Activated T-helper 1 cell treated with anti-CD3 and anti-CD28 coated beads, Interleukin-12 subunit alpha, Interleukin-12 subunit beta, Interleukin-2, Interleukin-4 antibody, amounts not matched to agents 30 ng/mL and 10 ng/mL and 1 ng/mL, durations not matched to agents 14 hours and 24 hours and 36 hours (primary cell): ENCODE measurements at places on chromosomes 12 and 14.

GRCh38 chr12:128445415-128446127 is 178.6 kb downstream of the TMEM132C start:
- DNase-seq: no peak

GRCh38 chr12:98733667-98734350 is 88.7 kb downstream of the APAF1 start:
- no peak for DNase-seq

- no peak for DNase-seq
Observed at GRCh38 chr12:50249464-50250182, 33.7 kb downstream of the LIMA1 start.

DNA sequence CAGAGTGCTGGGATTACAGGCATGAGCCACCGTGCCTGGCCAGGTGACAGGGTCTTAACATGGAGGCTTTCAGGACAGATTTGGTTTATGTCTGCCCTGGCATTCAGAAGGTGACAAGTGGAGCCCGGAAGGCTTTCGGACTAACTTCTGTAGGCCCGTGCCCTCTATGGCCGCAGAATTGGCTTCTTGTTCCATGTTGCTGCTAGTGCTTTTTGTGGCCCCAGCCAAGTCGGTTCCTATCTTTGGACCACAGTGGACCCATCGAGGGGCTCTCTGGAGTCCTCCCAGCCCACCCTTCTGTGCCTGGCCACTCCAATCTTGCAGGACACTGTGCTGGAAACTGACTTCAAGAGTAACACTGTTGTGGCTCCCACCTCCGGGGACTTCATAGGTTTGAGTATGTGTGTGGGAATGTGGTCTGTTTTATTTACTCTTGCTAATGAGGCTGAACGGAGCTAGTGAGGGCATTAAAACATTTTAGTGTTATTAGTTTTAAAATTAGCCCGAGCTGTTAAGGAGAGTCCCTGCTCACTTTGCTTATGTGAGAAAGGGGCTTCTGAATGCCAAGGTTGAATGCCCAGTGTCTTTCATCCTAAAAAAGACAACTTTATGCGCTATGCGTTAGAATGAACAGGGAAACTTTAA is 245.9 kb downstream of the CACNA1C start:
- DNase-seq: no peak

GRCh38 chr12:115975411-115975810 is 302.1 kb downstream of the MED13L start:
- DNase-seq: no peak

- peak; percentile 84 for DNase-seq
Observed at GRCh38 chr12:630656-631632, 32.3 kb downstream of the NINJ2 start.

- no peak for DNase-seq
Observed at GRCh38 chr14:22344673-22345072, 244.4 kb downstream of the DAD1 start.

- DNase-seq: no peak
Observed at GRCh38 chr14:71155743-71156142, 248.5 kb downstream of the PCNX1 start.

GRCh38 chr14:50612806-50613205 is 52.9 kb downstream of the ATL1 start:
- DNase-seq: no peak

DNA sequence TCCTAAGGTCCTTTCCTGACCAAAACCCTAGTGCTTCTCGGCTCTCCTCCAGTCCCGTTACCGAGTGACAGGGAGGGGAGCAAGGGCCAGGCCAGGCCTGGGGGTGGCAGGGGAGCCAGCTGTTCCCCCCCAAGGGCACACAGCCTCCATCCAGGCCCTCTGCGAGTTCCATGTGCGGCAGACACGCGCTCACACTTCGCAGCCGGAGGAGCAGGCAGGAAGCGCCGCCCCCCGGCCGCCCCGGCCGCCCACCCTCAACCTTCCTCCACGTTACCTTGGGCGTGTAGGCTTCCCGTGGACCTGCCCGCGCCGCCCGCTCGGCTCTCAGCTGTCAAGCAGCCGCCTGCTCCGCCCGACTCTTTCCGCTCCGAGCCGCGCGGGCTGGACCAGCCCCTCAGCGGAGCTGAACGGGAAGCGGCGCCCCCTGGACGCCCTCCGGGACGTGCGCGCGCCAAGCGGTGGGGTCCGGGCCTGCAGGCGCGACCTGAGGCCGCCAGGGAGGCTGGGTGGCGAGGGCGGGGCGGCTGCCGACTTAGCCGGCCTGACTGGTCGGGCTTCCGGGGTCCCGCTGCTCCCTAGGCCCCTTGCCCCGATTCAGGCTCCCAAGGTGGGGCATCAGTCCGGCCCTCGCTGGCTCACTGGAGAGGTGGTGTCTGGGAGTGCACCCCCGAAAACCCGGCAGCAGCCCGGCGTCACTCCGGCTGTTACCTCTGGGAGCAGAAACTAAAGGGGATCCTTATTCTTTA is at the start of gene CRACR2A:
Gene CRACR2A (minus strand): TSS at position 369 of the 746 bp plus-strand sequence. CDS start 56,110 bp downstream, outside the sequence.
- DNase-seq: peak; percentile 79

- no peak for DNase-seq
Observed at GRCh38 chr12:112809684-112810083, 18.1 kb downstream of the RPH3A start.

DNA sequence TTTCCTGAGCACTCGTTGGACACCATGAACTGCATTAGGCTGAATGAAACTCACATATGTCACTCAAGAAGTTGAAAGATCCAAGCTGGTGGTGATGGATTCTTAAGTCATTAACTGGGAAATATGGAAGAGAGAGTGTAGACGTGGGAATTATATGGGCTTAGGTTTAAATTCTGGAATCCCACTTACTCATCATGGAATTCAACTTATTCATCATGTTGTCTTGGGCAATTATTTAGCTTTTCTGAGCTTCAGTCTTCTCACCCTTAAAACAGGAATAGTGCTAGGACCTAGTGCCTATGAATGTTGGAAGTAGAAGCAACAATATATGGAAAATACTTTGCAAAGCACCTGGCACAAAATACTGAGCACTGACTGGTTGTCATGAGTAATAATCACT is 292.4 kb upstream of the TBX3 start:
- DNase-seq: no peak

- no peak for DNase-seq
Observed at GRCh38 chr14:99968191-99968920, 96.9 kb upstream of the EVL start.

- no peak for DNase-seq
Observed at GRCh38 chr12:106445959-106446358, 88.4 kb downstream of the POLR3B start.
